ENCODE measurements at places on chromosomes 16 and 17. TPM values are rescaled to one million over a fixed set of nuclear protein-coding genes. Genes with fewer than 3 reads are reported as not detected.

NXPH3 gene
- total RNA-seq = 1.1 TPM

RAB26 gene
- total RNA-seq = 3.6 TPM

HP gene
- not detected for total RNA-seq

CBFA2T3 gene
- 0.85 TPM for total RNA-seq

SGCA gene
- total RNA-seq = 2.9 TPM

SULT1A4 gene
- total RNA-seq = 37.4 TPM

HBQ1 gene
- 6.4 TPM for total RNA-seq

KRT15 gene
- total RNA-seq = 2.5 TPM

GRAP gene
- 0.38 TPM for total RNA-seq

CCL3 gene
- total RNA-seq = not detected

GP1BA gene
- not detected for total RNA-seq

PPM1E gene
- total RNA-seq = 0.07 TPM

PRSS36 gene
- total RNA-seq = 1.1 TPM

COG1 gene
- 22.3 TPM for total RNA-seq

CMTM1 gene
- total RNA-seq = 1.5 TPM

G6PC1 gene
- not detected for total RNA-seq

HS3ST3A1 gene
- total RNA-seq = 0.31 TPM

SMIM36 gene
- total RNA-seq = not detected

CCL23 gene
- not detected for total RNA-seq

DCAKD gene
- total RNA-seq = 19.3 TPM

TOB1 gene
- 79.1 TPM for total RNA-seq

CCL16 gene
- not detected for total RNA-seq

SMG1 gene
- 20.0 TPM for total RNA-seq

TEX19 gene
- total RNA-seq = 0.32 TPM

NUPR1 gene
- total RNA-seq = 16.1 TPM

HBA2 gene
- not detected for total RNA-seq

MT1F gene
- total RNA-seq = 21.4 TPM

C16orf96 gene
- not detected for total RNA-seq

ZNF423 gene
- 0.08 TPM for total RNA-seq

KRTAP3-1 gene
- total RNA-seq = not detected

TBC1D3E gene
- total RNA-seq = not detected

SLFN12 gene
- 0.07 TPM for total RNA-seq

NOG gene
- total RNA-seq = 0.94 TPM

EPN3 gene
- 0.14 TPM for total RNA-seq

NTHL1 gene
- 48.3 TPM for total RNA-seq

ZNF598 gene
- total RNA-seq = 54.4 TPM

SLFN13 gene
- 4.0 TPM for total RNA-seq

MMP25 gene
- total RNA-seq = 0.90 TPM

PEX12 gene
- total RNA-seq = 9.0 TPM

AANAT gene
- total RNA-seq = 0.35 TPM

CNEP1R1 gene
- 23.8 TPM for total RNA-seq

CNTD1 gene
- 0.17 TPM for total RNA-seq

C16orf89 gene
- not detected for total RNA-seq

SYT17 gene
- total RNA-seq = 13.8 TPM

MMP28 gene
- 7.3 TPM for total RNA-seq

ERN2 gene
- total RNA-seq = not detected

SPATA22 gene
- not detected for total RNA-seq

CTRB1 gene
- total RNA-seq = not detected

KRTAP1-1 gene
- not detected for total RNA-seq

WFDC1 gene
- not detected for total RNA-seq

DRC3 gene
- 2.2 TPM for total RNA-seq

FKBP10 gene
- 101 TPM for total RNA-seq

KRT27 gene
- 0.06 TPM for total RNA-seq

SLC5A2 gene
- total RNA-seq = 0.47 TPM

MYH13 gene
- not detected for total RNA-seq

Measured in A549 treated with Hydrocortisone at 1 μM for 4 hours (cell line).